ENCODE measurements at places on chromosomes 12 and 14. TPM values are rescaled to one million over a fixed set of nuclear protein-coding genes. Genes with fewer than 3 reads are reported as not detected.

The MYF6 gene
- not detected for total RNA-seq

GRCh38 chr14:24837280-24838046 lies 203.5 kb upstream of the GZMB start:
- H3K27ac ChIP-seq: no peak overlapping the region
- H3K36me3 ChIP-seq: no peaks in the 10 kb centered on the region
- H3K4me1 ChIP-seq: no peaks in the 10 kb centered on the region
- no peaks in the 10 kb centered on the region for H3K27me3 ChIP-seq
- H3K4me3 ChIP-seq: no peak overlapping the region
- DNase-seq: no peak

- H3K4me3 ChIP-seq: no peak overlapping the region
- no peak for DNase-seq
- no peaks in the 10 kb centered on the region for H3K27me3 ChIP-seq
- H3K4me1 ChIP-seq: no peaks in the 10 kb centered on the region
- no peak overlapping the region for H3K27ac ChIP-seq
These were observed 12.4 kb upstream of the WSCD2 start for GRCh38 chr12:108116699-108117098.

The ERBB3 gene
- total RNA-seq: 6.9 TPM

The DCN gene
- not detected for total RNA-seq

The HOXC9 gene
- not detected for total RNA-seq

The AQP6 gene
- not detected for total RNA-seq

DNA sequence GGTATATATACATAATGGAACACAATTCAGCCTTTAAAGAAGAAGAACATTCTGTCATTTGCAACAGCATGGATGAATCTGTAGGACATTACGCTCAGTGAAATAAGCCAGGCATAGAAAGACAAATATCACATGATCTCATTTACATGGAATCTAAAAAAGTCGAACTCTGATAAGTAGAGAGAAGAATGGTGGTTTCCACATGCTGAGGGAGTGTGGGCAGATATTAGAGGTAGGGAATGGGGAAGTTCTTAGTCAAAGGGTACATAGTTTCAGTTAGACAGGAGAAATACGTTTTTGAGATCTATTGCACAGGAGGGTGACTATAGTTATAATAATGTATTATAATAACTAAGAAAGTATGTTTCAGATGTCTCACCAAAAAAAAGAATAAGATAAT lies 71.4 kb downstream of the ADAMTS20 start:
- no peak overlapping the region for H3K4me3 ChIP-seq
- no peak for DNase-seq
- no peak overlapping the region for H3K27ac ChIP-seq

The TSPAN9 gene
- 0.84 TPM for total RNA-seq

The CD4 gene
- total RNA-seq: 285 TPM

The HEBP1 gene
- 13.9 TPM for total RNA-seq

The POP5 gene
- total RNA-seq: 70.4 TPM

DNA sequence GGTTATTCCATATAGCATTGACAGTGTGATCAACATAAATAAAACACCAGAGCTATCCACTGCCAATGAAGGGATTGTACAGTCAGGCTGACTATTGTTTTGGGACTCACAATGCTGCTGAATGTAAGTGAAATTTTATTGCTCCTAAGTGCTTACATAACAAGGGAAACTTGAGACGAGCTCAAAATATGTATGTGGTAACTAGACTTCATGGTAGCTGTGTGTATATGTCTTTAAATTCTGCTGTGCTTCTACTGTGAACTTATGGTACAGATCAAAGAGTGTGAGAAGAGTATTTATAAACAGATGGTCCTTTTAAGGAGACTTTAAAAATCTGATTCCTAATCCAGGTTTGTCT lies 6.9 kb downstream of the FLRT2 start:
- no peak overlapping the region for H3K27ac ChIP-seq
- no peaks in the 10 kb centered on the region for H3K27me3 ChIP-seq
- no peaks in the 10 kb centered on the region for H3K4me1 ChIP-seq
- DNase-seq: no peak
- no peak overlapping the region for H3K4me3 ChIP-seq

The SIX6 gene
- not detected for total RNA-seq

DNA sequence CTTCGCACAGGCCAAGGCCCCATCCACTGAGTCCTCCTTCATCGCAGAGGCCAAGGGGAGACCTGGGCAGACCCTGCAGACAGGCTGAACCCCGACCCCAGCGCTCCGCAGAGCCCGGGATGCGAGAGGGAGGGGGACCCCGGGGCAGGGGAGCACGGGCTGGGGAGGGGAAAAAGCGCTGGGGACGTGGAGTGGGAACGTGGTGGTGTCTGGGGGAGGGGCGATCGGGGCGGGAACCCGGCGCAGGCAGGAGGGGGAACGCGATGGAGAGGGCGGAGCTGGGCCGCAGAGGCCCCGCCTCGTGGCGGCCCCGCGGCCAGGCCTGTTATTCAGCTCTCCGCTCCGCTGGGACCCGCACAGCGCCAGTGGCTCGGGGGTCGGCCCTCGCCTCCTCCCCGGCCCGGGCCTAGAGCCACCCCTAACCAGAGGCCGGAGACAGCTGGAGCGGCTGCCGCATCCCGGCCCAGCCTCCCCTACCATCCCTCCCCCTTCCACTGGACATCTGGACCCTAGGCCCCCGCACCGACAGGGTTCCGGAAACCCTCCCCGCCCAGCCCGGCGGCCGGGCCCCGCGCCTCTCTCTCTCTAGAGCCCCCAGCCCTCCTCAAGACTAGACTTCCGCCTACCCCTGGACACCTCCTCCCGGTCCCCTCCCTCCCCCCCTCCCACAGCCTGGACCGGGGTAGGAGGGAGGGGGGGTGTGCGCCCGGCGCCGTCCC lies at the start of gene ARHGEF25:
ARHGEF25 (plus strand) TSS at position 328 of the 719 bp plus-strand sequence. CDS start 460 bp downstream, outside the sequence.
- H3K27ac ChIP-seq: no peak within 1 kb of the TSS
- peak within 1 kb of the TSS; percentile 57 for H3K4me3 ChIP-seq
- H3K4me1 ChIP-seq: peaks cover 9% of the 10 kb centered on the region
- peaks cover 10% of the 10 kb centered on the region for H3K27me3 ChIP-seq

- H3K27me3 ChIP-seq: no peaks in the 10 kb centered on the region
- no peak overlapping the region for H3K4me3 ChIP-seq
- no peaks in the 10 kb centered on the region for H3K36me3 ChIP-seq
- H3K4me1 ChIP-seq: peaks cover 37% of the 10 kb centered on the region
These were observed 42.0 kb downstream of the LTBP2 start for GRCh38 chr14:74569806-74570591.

GRCh38 chr14:69363055-69363454 lies 35.0 kb downstream of the ERH start:
- no peak overlapping the region for H3K27ac ChIP-seq
- no peaks in the 10 kb centered on the region for H3K36me3 ChIP-seq
- no peaks in the 10 kb centered on the region for H3K27me3 ChIP-seq
- no peak overlapping the region for H3K4me3 ChIP-seq

DNA sequence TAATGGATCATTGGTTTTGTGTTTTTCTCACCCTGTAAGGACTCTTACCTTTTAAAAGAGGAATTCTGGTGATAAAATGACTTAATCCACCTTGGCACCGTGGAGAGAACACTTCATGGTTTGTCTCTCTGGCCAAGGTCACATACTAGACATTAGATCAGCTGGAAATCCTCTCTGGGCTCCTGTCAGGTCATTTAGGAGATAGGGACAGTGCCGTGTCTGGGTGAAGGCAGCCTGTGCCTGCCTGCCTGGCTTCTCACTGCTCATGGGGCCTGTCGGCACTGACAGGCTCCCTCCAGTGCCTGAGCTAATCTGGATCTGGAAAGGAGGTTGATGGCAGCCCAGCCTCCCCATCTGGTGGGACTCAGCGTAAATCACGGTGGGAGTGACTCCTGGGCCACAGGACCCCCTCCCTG lies 5.7 kb downstream of the CRADD start:
- no peaks in the 10 kb centered on the region for H3K36me3 ChIP-seq
- H3K4me1 ChIP-seq: peaks cover 21% of the 10 kb centered on the region
- DNase-seq: no peak
- H3K4me3 ChIP-seq: no peak overlapping the region
- no peak overlapping the region for H3K27ac ChIP-seq
